Mucosa of gallbladder (tissue), 1 donor: ENCODE measurements at places on chromosomes 1 and 21. TPM values are rescaled to one million over a fixed set of nuclear protein-coding genes. Genes with fewer than 3 reads are reported as not detected.

Gene DNAJC28
- 2.8 TPM for total RNA-seq

Gene F3
- total RNA-seq = 26.0 TPM

Gene PLD5
- total RNA-seq = 0.06 TPM

Gene ITGB2
- 84.5 TPM for total RNA-seq

DNA sequence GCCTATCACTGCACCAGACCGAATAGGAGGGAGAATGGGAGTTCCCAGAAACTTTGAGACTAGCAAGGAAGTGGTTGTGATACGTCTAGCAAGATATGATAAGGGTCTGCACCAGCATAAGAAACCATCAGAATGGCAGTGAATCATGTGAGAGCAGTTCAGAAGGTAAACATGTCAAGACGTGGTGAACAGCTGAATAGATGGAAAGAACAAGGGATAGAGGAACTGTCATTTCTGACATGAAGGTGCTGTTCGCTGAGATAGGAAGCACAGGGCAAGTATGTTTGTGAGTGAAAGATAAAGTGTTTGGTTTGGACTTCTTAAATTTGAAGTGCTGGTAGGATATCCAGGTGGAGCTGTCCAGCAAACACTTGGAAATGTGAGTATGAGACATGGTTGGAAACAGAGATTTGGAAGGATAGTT, 1.1 kb upstream of the AGO1 start:
- DNase-seq = no peak

DNA sequence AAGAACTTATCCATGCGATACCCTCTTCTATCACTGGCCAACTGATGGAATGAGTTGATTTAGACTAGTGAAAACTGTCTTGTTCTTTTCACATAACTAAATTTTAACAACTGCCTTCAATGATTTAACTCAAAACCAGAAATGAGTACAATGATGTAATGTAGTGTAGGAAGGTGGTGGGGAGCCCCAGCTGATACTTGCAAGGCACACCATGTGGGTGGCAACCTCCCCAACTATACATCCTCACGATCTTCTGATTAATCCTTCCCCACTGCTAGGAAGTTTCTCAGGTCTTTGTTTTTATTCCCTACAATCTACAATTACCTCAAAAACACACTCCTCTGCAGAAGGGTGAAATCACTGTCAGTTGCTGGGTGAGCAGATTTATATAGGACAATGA, 100.7 kb downstream of the KCTD3 start:
- no peak for DNase-seq

- no peak for DNase-seq
These were observed 2.9 kb downstream of the OR10J5 start for GRCh38 chr1:159532922-159533321.

- peak; percentile 50 for DNase-seq
These were observed 5.9 kb upstream of the PLEKHG5 start for GRCh38 chr1:6497215-6497866.

- DNase-seq = peak; percentile 34
These were observed 972 bp downstream of the PGBD2 start for GRCh38 chr1:248906753-248907661.
